ENCODE measurements at places on chromosomes 3 and 15.
A peak's percentile ranks its signal among the peaks of the same experiment; 100 is the strongest.

GRCh38 chr15:40911141-40911540 lies 16.9 kb downstream of the VPS18 start:
- no peak for DNase-seq
- peaks cover 16% of the 10 kb centered on the region for H3K4me1 ChIP-seq
- H3K36me3 ChIP-seq: no peaks in the 10 kb centered on the region

- H3K36me3 ChIP-seq: peaks cover 17% of the 10 kb centered on the region
- peak; percentile 44 for DNase-seq
- no peak overlapping the region for H3K27ac ChIP-seq
- no peaks in the 10 kb centered on the region for H3K27me3 ChIP-seq
- no peak overlapping the region for H3K4me3 ChIP-seq
Measured at GRCh38 chr15:88454867-88455810, 12.0 kb downstream of the MRPL46 start.

- no peaks in the 10 kb centered on the region for H3K27me3 ChIP-seq
- no peak overlapping the region for H3K4me3 ChIP-seq
- no peak overlapping the region for H3K27ac ChIP-seq
- peaks cover 38% of the 10 kb centered on the region for H3K36me3 ChIP-seq
- no peak for DNase-seq
Measured at GRCh38 chr3:111548092-111548491, 6.1 kb downstream of the CD96 start.

GRCh38 chr15:42094512-42094963 lies at the start of gene PLA2G4D:
PLA2G4D (minus strand) TSS chr15:42094562; CDS start chr15:42094459, 103 bp downstream.
- H3K27ac ChIP-seq: no peak within 1 kb of the TSS
- H3K36me3 ChIP-seq: no peaks in the 10 kb centered on the region
- H3K4me1 ChIP-seq: peaks cover 8% of the 10 kb centered on the region
- no peak for DNase-seq

DNA sequence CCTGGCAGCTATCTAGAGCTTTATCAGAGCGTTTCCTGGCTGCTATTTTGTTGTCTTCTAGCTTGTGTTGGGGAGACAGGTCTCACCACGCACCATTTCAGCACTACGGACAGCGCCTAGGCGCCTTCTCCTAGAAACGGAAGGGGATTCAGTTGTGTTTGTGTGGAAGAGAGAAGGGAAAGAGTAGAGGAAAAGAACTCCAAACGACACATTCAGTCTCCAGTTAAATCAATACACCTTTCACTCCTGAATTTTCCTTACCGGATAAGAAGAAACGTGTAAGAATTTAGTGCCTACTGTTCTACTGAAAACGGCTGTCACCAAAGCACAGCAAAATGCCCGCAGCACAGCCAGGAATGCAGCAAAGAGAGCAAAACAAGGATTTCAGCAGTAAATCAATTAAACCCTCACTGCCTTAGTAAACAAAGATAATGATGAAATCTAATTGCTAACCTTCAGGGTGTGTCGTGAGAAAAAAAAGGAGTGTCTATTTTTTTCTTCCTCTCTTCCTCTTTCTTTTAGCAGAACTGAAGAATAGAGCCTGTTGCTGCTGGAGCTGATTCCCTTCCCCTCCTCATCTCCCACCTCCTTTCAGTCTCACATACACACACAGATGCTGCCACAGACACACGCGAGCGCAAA lies 412 bp upstream of the CTXN2 start:
- H3K4me3 ChIP-seq: no peak overlapping the region
- H3K27me3 ChIP-seq: peaks cover 18% of the 10 kb centered on the region
- H3K27ac ChIP-seq: no peak overlapping the region

Data from activated CD4-positive, alpha-beta memory T cell treated with anti-CD3 and anti-CD28 coated beads, Interleukin-2, amount 10 ng/mL, durations not matched to agents 7 days and 5 days (primary cell).